ENCODE measurements at places on chromosomes 13 and 19.
A peak's percentile ranks its signal among the peaks of the same experiment; 100 is the strongest.

- DNase-seq = no peak
Observed at GRCh38 chr19:29609636-29610035, 3.6 kb downstream of the POP4 start.

- DNase-seq = no peak
Observed at GRCh38 chr13:53382008-53382407, 353.4 kb downstream of the OLFM4 start.

DNA sequence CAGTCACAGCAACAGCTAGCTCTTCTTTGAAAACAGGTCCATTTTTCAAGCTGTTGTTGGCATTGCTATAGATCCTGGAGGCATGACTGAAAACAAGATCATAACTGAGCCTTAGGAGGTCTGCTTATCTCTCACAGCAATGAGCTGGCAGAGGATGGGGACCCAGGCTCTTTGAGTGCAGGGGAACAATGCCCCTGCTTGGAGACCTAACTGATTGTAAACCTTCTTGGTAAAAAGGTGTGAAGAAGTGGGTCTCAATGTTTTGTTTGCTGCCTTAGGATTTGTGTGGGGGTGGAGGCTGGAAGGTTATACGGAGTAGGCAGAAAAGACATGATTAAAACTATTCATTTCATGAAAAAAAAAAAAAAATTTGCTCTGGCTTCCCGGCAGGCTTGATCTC lies 94.6 kb downstream of the EFNB2 start:
- no peak for DNase-seq

- no peak for DNase-seq
Observed at GRCh38 chr19:30864391-30865215, 484.6 kb downstream of the TSHZ3 start.

DNA sequence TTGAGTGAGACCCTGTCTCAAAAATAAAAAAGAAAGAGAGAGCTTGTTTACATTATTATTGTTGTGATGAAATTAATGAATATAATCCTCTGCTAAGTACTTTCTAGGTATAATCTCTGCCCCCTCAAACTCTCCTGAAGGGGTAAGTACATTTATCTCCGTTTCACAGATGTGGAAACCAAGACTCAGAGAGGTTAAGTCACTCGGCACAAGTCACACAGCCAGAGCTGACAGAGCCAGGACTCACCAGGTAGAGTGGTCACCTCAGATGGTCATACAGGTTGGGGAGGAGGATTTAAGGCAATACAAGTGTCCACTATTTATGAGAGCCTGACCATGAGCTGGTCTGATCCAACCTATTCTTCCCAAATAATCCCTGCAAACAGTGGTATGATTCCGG lies 15.2 kb upstream of the LYPD3 start:
- no peak for DNase-seq

DNA sequence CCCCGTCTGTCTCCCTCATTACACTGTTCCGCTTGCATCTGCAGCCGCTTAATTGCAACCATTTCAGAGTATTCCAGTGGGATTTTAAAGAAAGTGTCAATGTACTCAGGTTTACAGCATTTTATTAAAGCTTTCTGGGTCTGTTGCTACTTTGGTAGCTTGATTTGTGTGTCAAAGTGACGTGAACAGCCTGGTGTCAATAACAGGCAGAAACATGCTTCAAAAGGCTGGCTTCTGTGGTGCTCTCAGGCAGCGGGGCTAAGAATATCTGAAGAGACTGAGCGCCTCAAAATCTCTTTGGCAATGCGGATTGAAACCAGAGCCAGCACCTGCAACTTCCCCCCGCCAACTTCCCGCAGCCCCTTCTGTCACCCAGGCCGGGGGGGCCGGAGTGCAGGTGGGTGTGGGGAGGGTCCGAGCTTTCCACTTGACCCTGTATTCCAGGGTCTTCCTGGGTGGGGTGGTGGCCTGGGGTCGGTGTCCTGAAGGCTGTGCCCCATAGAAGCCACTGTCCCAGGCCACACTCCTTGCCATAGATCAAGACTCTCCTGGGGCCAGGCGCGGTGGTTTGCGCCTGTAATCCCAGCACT lies 81.2 kb downstream of the KDM4B start:
- DNase-seq = no peak

DNA sequence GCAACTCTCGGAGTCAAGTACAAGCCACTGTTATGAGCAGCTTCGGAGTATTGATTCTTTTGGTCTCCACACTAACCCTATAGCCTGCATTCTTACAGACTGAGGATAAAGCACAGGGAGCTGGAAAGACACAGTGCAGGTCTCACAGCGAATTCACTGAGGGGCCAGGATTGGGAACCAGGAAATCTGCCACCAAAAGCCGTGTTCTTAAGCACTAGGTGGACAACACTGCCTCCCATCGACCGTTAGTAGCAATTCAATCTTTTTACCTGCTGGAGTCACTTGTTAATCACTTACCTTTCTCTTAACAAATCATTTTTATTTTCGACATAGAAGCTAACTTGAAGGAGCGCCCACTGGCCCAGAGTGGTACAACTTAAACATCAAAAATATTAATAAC lies 6.3 kb downstream of the PMIS2 start:
- DNase-seq = peak; percentile 34

GRCh38 chr13:50187352-50188029 lies 172.2 kb downstream of the KCNRG start:
- DNase-seq = no peak

GRCh38 chr13:83057119-83057518 lies 825.2 kb downstream of the SLITRK1 start:
- DNase-seq = no peak

DNA sequence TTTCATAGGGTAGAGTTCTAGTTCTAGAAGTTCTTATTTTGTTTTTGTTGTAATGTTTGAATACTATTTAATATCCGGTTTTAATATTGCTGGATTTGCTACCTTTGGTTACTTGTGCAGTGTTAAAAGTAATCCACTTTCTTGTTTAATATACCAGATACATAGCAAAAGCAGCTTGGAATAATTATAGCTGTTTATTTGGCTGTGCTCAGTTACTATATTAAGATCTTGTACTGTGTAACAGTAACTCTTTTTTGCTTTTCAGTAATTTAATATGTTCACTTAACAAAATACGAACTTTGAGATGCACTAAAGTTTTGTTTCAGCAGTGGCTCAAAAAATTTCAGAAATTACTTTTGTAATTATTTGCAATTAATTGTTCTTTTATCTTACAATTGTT lies 50.9 kb downstream of the AKAP11 start:
- DNase-seq = no peak

GRCh38 chr13:77831866-77832265 lies 86.8 kb downstream of the EDNRB start:
- no peak for DNase-seq

GRCh38 chr13:43159026-43159461 lies 135.7 kb downstream of the DNAJC15 start:
- DNase-seq = no peak

GRCh38 chr13:19587635-19588300 lies 26.4 kb upstream of the TPTE2 start:
- DNase-seq = peak; percentile 27

Measured in stimulated activated CD4-positive, alpha-beta T cell treated with anti-CD3 and anti-CD28 coated beads, Interleukin-15, amount 100 ng/mL, for 24 hours (primary cell).